ENCODE measurements at places on chromosomes 4 and X. TPM values are rescaled to one million over a fixed set of nuclear protein-coding genes. Genes with fewer than 3 reads are reported as not detected.

PDCL2 gene
- total RNA-seq: not detected

POF1B gene
- 0.83 TPM for total RNA-seq

MAGEC3 gene
- total RNA-seq: not detected

SLC30A9 gene
- 41.8 TPM for total RNA-seq

DNA sequence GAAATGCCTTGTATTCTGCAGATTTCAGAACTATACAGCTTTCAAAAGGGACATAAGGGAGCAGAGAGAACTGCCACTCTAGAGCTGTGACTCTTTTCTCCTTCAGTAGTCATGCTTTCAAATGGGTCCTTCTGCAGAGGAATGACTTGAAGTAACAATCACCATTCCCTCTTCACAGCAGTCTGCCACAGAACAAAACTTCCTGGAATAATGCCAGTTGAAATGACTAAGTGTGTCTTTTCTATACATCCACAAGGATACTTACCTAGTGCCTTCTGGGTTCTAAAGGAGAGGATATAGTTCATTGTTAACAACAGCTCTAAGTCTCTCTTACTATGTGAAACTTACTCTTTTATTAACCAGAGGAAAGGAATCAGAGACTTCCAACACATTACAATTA is 515.4 kb upstream of the ATOH1 start:
- no peak for DNase-seq
- H3K4me3 ChIP-seq: no peak overlapping the region
- no peaks in the 10 kb centered on the region for H3K27me3 ChIP-seq

All from ovary (tissue), 10 donors.